ENCODE measurements at places on chromosomes 4 and X.
A peak's percentile ranks its signal among the peaks of the same experiment; 100 is the strongest.

DNA sequence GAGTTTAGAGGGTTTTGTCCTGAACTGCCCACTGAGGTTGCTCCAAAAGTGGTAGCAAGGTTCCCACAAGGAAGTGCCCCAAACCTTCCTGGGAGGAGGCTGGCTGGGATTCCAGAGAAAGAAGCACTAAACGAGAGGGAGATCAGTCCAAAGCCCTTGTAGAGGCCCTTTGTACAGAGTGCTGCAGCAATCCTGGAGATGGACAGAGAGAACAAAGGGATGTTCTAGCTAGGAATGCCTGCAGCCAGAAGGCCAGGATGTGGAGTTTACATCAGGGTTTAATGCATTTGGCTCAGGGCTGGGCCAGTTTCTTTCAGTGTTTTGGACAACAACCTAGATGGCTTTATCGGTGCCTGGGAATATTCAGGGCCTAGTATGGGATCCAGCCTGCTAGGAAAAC, 2155.1 kb upstream of the AGA start:
- DNase-seq = no peak

DNA sequence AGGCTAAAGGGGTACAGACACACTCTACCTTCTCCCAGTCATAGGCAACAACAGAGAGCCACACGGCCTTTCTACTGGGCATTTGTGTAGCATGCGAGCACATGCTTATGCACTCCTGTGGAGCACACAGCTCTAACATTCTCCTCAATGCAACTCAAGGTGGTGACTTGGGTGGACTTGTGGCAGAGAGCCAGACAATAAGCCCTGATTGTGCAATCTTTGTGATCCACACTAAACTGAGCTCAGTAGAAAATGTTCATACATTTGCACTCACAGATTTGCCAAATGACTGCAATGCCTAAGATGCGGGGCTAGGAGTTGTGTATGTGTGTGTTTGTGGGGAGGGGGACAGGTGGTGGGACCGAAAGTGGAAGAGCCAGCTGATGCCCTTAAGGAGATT, 31.4 kb upstream of the SETD7 start:
- no peak for DNase-seq

GRCh38 chr4:140924761-140925392, 168.7 kb upstream of the TBC1D9 start:
- no peak for DNase-seq

- no peak for DNase-seq
These were observed 674 bp upstream of the DIAPH2 start for GRCh38 chrX:96683997-96684338.

GRCh38 chrX:120823556-120823955, 52.1 kb downstream of the CT47B1 start:
- DNase-seq = no peak

- DNase-seq = no peak
These were observed 6.4 kb upstream of the VAMP7 start for GRCh38 chrX:155874571-155875244.

DNA sequence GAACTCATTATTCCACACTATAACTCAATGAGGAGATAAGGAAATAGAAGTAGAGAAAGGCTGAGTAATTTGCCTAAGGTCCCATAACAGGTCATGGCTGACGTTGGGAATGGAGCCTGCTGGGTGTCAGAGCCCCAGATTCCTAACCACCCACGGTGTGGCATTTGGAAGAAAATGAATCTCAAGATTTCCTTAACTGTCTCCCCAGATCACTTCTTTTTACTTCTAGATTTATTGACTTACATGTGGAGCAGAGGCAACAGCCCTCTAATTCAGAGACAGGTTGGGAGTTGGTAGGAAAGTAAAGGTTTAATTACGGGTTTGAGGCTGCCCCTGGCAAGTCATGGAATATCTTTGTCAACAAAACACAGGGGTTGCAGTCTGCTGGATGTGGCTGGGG, 134.0 kb downstream of the ARHGAP10 start:
- no peak for DNase-seq

DNA sequence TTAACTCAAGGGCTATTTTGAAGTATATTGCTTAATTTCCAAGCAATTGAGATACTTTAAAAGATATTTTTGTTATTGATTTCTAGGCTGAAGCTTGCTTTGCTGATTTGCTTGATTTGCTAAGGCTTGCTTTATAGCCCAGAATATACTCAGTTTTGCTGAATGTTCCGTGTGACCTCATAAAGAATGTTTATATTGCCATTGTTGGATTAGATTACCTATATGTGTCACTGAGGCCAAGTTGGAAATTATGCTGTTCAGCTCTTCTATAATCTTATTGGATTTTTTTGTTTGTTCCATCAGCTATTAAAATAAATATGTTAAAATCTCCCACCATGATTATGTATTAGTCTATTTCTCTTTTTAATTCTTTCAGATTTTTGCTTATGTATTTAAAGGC, 13.0 kb downstream of the TBC1D19 start:
- DNase-seq = no peak

- DNase-seq = no peak
These were observed 199.6 kb downstream of the AASDH start for GRCh38 chr4:56187688-56188087.

GRCh38 chrX:64739792-64740378, 236.4 kb downstream of the ZC4H2 start:
- no peak for DNase-seq

DNA sequence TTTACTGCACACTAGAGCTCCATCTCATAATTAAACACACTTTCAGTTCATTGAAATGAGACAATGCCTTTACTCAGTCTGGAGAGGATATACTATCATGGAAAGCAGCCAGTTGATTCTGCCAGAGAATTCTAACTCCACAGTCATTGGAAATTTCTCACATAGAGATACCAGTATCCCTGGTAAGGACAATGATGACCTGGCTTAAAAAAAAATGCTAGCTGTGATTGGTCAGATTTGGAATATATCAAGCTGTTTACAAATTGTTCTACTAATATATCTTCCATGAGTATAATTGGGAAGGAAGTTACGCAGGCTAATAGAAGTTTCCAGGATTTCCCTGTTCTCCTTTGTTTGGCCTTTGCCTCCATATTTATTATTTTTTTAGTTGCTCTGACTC, 34.5 kb upstream of the TLL1 start:
- DNase-seq = no peak

GRCh38 chrX:153336121-153336894, 2.4 kb downstream of the ZNF275 start:
- no peak for DNase-seq

DNA sequence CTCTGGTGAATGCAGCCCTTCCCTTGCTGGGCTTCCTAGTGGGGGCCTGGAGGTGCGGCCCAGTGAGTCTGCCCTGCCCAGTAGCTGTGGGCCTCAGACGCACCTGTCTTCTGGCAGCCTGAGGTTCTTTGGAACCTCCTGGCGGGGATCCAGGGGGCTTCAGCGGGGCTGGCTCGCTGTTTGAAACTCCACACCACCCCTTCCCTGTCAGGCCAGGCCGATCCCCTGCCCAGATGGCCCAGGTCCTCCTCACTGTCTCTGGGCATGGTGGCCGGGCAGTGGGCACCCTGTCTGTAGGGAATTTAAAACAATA, 10.7 kb upstream of the NKX1-1 start:
- DNase-seq = no peak

- DNase-seq = no peak
These were observed 271.6 kb upstream of the ARSJ start for GRCh38 chr4:114251020-114251419.

DNA sequence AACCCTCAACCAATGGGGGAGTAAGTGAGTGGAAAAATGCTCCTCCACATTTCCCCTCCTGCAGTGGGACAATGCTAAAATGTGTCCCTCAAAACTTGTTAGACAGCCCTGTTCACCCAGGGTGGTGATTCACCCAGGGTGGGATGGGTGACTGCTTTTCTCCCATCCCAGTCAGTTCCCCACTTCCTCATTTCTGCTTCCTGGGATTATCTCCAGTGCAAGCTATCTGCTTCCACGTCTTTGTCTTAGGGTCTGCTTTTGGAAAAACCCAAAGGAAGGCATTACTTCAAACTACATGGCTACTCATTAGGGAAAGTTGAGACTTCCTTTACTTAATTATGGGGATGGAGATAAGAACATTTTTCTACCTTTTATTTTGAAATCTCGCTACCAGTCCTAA, 45.5 kb downstream of the ETNPPL start:
- DNase-seq = no peak

DNA sequence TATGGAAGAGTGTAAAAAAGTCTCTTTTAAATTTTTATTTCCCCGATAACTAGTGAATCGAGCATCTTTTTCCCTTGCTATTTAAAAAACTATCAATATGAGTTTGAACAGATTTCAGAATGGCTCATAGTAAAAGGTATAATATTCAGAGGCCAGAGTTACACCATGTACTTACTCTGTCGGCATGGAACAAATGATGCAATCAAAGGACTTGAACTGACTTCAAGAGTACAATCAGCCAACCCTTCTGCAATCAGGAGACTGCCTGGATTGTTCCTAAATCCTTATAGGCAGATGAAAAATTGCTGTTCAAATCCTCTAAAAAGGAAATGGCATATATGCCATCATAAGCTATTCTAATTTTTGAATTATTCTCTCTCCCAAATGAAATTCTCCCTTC, 273.3 kb downstream of the SH2D1A start:
- DNase-seq = no peak

GRCh38 chrX:16914058-16914457, 32.4 kb upstream of the REPS2 start:
- no peak for DNase-seq

DNA sequence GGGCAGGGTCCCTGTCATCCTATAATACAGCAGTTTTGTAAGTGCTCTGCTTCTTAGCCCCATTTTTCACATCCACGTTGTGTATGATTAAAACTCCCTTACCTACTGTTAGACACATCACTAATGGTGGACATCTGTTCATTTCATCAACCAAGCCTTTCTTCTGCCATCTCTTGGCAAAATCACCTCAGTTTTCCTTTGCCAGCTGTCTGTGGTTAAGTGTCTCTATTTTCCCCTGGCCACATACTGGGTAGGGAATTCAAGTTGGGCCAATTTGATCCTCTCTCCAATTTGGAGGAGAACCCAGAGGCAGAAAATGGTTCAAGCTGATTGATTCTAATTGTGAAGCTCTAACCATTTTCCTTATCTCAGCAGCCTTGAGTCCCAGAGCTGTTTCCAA, 436.1 kb downstream of the PCDH7 start:
- no peak for DNase-seq

GRCh38 chr4:99763635-99764101, 53.0 kb upstream of the DAPP1 start:
- DNase-seq = no peak

DNA sequence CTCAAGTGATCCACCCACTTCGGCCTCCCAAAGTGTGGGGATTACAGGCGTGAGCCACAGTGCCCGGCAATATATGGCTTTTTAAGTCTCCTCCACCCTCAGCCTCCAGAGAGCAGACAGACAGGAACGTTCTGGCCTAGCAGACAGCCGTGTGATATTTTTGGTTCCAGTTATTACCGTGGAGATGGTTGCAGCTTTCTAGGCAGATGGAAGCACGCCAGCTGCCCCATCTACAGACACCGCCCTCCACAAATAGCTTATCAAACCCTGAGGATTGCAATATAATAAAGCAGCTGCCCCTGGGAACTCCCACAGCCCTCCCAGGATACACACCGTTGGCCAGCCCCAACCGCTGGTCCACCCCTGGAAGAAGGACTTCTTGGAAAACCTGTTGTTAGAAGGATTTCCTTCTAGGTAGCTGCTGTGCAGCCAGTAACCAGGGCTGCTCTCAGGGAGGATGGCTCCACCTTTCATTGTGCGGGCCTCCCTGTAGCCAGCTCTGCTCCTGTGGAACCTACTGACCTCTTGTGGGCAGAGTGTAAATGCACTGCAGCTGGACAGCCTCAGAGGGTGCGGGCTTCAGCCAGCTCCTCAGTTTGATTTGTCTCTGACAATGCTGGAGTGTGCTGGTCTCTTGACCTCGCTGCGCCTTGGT, 44.0 kb downstream of the SLC25A5 start:
- DNase-seq = peak; percentile 23

DNA sequence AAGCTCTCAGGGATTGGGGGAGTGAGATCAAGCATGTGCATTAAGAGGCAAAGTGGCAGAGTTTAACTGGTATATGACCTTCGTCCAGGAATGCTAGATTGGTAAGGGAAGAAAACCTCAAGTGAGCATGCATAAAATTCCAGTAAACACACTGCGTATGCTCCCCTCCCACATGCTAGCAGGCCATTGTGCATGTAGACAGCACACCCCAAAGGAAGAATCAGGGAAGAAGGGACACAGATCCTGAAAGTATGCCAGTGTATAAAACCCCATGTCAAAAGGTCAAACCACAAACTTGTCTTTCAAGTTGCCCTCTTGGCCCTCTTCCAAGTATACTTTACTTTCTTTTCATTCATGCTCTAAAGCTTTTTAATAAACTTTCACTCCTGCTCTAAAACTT, 405.2 kb upstream of the CNKSR2 start:
- DNase-seq = no peak

Data from CD4-positive, alpha-beta T cell treated with Interleukin-21 for 1 hour (primary cell).